Esophagus muscularis mucosa (tissue), 4 donors: ENCODE measurements at places on chromosomes 3 and 15. TPM values are rescaled to one million over a fixed set of nuclear protein-coding genes. Genes with fewer than 3 reads are reported as not detected.
A peak's percentile ranks its signal among the peaks of the same experiment; 100 is the strongest.

DNA sequence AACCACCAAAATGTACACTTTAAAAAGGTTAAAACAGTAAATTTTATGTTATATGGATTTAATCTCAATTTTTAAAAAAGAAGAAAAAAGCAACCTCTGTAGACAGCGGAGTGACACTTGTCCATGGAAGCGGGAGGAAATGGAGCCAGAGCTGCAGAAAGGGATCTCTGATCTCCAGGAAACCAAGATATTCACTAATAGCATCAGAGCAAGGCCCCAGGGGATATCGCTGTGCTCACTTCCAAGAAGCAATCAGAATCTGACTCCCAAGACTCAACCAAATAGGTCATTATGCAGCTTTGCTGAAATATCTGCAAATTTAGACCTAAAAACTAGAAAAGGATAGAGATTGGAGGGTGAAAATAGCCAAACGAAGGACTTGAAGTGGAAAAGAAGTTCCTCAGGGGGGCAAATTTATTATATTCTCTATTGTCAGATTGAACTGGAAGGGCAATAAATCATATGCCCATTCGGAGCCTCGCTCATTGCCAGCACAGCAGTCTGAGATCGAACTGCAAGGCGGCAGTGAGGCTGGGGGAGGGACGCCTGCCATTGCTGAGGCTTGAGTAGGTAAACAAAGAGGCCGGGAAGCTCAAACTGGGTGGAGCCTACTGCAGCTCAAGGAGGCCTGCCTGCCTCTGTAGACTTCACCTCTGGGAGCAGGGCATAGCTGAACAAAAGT, 62.0 kb upstream of the ATP2C1 start:
- DNase-seq: no peak

DNA sequence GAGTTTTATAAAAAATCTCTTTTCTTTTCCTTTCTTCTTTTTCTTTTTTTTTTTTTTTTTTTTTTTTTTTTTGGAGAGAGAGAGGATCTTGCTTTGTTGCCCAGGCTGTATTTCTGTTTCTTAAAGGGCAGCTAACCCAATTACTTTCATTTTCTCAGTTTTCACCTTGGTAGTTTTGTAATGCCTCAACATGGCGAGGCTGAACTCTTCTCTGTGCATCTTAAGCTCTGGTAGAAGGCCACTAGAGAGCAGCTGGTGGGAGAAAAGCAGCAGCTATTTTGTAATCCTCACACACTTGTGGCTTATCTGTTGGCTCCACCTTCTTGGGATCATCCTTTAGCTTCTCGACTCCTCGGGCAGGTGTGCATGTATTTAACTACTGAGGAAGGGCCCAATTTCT, 152.2 kb upstream of the MEIS2 start:
- DNase-seq: no peak

DNA sequence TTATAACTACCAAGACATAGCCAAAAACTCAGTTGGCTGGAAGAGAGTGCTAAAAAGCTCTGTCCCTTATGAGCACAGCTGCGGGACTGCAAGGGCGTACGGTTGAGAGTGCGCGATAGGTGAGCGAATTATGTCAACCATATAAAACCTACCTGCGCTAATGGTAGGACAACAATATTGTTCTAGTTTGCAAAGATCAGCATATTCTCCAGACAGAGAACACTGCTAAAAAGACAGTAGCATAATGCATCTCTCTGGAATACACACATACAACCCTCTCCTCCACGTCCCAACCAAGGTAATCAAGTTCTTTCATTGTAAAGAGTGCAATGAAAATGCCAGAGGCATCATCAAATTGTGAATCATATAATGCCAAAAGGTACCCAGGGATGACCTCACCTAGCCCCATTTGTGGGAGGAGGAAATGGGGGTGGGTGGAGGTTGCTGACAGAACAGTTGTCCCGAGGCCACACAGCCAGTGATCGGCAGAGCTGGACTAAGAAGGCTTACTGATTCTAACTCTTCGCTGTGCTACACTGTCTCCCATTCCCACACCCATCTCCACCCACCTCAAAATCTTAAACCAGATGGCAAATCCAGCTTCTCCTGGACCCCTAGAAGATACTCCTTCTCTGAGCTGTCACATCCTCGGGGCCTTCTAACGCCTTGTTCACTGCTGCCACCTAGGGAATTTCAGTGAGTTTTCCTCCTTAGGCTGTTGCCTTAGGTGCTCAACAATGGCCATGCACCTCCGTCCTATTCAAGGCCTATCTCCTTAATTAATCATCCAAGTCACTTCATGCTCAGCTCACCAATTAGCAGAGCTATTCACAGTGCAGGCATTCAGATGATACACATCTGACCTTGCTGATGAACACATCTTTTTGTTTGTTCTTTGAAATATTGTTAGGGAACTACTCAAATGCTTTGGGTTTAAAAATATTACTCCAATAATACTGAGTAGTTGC, 60.7 kb downstream of the RPL22L1 start:
- no peak for DNase-seq

GRCh38 chr3:13419505-13420044, 547 bp downstream of the NUP210 start:
- no peak for DNase-seq

DNA sequence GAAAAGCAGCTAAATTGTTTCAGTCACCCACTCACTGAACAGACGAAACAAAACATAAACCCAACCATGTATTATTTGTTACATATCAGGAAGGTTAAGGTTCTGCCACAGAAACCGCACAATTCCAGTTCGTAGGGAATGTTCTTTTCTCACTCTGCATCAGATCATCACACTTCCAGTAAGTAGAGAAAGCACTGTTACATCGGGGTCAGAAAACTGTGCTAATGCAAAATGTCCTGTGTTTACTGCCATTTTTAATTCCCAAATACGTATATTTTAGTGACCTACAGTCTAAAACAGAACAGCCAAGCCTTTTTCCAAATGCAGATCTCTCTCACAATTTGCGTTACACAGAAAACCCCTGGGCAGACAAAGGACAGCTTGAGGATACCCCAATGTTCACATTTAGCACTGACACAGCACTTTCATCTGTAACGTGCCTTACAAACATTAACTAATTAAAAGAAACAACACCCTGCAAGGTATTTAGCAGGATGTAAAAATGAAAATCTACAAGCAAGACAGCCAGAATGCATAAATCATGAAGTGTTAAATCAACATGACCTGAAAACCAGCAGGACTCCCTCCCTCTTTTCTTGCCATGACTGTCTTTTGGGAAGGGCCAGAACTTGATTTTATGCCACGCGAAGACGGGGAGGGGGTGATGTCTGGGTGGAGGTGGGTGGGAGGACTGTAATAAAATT, 34.8 kb upstream of the SKIL start:
- no peak for DNase-seq

DZIP1L gene
- 13.1 TPM for total RNA-seq

GOLGA8O gene
- not detected for total RNA-seq

WWTR1 gene
- total RNA-seq: 413 TPM

DNA sequence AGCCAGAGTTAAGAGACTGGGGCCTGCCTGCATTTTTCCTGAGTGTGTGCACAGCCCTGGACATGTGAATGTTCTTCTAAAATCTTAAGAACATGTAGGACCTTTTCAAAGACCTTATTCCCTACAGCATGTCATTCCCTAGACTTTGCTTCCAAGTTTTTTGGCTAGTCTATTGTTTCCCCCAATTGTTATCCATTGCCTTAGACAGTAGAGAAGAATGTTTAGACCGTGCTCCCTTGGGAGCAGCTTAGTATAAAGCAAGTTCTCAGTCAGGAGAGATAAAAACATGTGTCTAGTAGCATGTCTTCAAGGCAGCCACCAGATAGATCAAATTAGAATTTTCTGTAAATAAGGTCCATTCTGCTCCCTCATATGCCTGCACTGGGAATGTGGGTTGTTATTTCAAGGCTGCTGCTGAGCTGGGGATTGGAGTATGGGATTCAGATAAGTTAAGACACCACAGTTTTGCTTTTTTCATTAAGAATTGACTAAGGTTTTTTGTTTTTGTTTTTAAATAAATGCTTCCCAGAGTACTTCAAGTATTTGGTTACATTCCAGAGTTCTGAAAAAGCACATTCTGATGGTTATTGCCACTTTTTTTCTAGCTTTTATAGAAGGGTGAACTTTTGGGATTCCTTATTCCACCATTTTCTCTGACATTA, 246.7 kb downstream of the RORA start:
- peak; percentile 57 for DNase-seq

TMEM158 gene
- total RNA-seq: 1.2 TPM

- no peak for DNase-seq
Observed at GRCh38 chr3:52237657-52238172, 1.2 kb downstream of the TWF2 start.

- no peak for DNase-seq
Observed at GRCh38 chr3:95254061-95254460, 1191.2 kb downstream of the NSUN3 start.

DNA sequence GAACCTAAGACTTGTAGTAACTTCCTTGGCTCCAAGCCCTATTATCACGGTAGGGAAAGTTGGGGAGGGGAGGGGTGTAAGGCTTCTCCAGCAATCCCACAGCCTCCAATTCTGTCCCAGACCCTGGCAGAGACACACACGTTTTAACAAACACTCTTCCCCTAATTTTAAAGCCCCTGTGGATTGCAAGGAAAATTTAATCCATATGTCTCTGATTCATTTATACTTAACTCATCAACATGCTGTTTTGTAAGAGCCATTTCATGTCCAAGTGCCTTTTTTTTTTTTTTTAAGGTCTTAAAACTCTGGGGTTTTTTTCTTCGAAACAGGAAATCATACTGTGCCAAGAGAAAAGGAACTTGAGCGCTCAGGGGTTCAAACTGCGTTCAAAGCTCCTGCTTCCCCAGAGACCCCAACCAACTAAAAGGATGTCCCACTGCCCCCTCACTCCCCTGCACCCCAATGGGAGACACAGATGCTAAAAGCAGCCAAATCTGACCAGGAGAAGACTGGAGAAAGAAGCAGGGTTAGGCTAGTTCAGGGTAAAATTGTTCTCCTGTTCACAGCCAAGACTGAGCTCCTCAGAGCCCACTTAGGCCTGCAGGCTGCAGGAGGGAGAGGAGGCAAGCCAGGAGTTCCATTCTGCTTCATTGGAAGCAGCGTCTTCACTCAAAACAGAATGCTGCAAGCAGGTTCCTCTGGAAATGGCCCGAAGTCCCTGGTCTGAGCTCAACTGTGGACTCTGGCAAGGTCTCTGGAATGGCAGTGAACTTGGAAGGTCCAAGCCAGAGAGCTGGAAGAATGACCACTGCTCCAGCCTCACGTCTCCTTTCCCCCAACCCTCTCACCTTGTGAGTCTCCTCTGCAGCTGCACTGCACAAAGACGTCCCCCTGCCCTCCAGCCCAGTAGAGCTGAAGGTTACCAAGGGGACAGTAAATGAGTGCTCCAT, 172.5 kb downstream of the NTRK3 start:
- DNase-seq: no peak

DNA sequence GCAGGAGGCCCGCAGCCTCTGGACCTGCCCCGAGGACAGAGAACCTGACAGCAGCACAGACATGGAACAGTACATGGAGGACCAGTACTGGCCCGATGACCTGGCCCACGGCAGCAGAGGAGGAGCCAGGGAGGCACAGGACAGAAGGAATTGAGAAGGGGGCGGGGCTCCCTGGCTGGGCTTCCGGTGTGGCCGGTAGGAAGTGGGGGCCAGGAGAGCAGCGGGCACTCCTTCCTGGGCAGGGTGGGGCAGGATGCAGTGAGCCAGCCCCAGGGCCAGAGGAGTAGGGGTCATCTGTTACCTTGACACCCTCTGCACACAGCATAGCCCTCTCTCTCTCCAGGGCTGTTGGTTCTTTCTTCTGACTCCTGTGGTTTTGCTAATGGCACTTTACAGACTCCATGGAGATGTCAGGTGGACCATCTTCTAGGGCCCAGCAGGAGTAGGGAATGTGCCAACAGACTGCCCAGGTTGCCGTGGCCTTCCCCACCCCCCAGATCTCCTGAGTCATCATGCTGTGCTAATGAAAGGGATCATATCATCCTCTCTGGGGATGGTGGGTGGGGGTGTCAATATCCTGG, 8.6 kb upstream of the ISG20 start:
- DNase-seq: no peak

DNA sequence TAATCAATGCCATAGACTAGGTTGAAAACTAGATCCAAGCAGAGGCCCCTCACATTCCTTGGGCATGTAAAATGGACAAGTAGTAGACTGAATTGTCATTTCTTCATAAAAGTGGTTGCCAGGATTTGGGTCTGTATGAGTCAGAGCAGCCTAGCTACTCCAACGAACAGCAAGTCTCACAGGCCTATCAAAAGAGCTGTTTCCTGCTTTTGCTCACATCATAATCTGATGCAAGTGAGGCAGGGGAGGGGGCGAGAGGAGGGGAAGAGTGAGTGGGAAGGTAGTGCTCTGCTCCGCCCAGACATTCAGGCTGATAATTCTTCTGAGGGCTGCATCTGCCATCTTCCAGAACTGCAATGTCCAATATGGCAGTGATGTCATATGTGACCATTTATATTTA, 228.9 kb upstream of the PRICKLE2 start:
- DNase-seq: no peak

- no peak for DNase-seq
Observed at GRCh38 chr15:29821416-29822099, 710 bp downstream of the TJP1 start.

LRTM1 gene
- total RNA-seq: not detected

- no peak for DNase-seq
Observed at GRCh38 chr15:98815207-98815606, 166.9 kb downstream of the IGF1R start.

DNA sequence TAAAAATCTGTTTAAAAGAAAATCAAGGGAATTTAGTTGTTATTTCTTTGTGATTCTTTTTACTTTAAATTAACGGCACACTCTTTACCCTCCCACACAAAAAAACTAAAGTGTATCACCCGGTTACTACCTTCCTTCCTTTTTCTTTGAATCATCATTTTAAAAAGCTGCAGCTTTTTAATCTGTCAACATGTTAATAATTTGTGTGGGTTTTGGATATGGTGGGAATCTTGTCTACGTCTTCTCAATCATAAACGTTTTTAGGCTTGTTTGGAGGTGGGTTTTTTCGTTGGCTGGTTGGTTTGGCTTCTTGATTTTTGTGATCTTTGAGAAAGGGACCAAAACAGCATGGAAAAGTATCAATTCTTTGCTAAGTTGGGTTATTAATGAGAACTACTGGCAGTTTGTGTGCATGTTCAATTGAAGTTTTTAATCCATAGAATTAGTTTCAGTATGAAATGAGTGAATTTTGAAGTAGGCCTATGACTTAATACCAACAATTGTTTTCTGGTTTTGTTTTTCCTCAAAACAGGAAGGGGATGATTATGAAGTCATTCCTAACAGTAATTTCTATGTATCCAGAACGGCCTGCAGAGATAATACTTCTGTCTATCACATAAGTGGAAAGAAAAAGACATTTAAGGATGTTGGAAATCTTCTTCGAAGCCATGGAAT, 4.5 kb downstream of the SMC4 start:
- DNase-seq: no peak

GRCh38 chr15:71256934-71257664, 141.8 kb downstream of the THSD4 start:
- DNase-seq: no peak

DNA sequence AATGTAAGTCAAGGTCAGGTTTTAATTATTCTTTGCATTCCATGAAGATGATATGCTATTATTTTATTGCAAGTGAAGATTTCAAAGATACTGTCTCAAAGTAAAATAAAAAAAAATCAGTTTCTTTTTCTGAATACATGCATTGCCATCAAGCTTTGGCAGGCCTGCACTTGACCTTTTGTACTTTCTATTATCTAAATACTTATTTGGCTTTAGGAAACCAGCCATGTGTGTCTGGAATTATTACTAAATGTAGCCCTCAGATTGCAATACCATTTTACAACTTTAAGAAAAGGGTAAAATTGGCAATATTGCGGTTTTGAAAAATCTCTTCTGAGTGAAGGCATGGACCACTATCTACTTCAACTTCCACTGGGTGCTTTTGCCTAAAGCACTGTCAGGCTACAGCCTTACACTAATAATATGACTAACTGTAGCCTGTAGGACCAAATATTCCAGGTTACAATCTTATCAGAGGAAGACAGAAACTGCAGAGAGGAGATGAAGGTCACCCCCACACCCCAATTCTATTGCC, 349.4 kb upstream of the DCBLD2 start:
- DNase-seq: no peak
